ENCODE measurements at places on chromosomes 3 and 15.

DNA sequence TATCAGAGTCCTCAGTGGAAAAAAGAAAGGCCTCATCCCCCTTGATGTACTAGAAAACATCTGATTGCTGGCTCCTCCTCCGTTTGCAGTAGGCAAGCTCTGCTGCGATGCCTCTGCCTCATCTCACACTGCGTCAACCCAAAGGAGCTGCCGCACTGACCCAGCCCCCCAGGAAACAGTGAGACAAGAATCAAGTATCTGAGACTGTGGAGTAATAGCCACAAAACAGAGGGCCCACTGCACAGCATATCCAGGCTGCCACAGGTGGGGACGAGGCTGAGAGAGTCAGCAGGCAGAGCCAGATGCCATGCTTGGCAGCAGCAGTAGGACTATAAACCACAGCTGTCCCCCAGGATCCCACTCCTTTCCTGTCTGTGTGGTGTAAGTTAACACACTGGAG, 165.9 kb downstream of the STAC start:
- DNase-seq, result no peak

GRCh38 chr3:195761567-195762248, 40.9 kb downstream of the MUC20 start:
- DNase-seq, result no peak

GRCh38 chr15:62711691-62712454, 330.7 kb upstream of the TPM1 start:
- DNase-seq, result peak; percentile 13

- DNase-seq, result no peak
Observed at GRCh38 chr3:106913111-106913698, 464.0 kb upstream of the CCDC54 start.

DNA sequence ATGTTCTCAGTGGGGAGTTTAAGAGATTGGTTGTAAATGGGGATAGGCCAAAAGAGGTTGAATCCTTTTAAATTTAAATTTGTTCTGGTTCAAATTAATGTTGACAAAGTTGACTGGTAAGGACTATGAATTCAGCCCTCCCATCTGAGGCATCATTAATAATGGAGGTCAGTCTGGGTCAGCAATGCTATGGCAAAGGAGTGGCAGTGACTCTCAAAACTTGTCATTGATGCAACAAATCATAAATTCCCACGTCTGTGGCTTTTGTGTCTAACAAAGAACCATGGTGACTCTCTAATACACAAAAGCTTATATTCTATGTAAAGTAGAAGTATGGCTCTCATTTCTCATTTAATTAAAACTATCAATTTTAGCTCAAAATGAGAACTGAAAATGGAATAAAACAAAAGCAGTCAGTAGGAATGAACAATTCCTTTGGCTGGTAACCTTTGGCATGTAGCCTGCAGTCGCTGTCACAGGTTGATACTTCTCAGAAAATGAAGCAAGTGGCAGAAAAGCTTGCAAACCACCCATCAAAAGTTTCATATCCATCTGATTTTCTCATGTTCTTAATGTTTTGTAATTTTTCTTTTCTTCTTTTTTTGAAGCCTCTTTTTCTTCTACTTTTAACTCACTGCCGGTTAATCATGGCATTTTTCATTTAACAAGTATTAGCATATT, 12.2 kb upstream of the ZBED2 start:
- no peak for DNase-seq

DNA sequence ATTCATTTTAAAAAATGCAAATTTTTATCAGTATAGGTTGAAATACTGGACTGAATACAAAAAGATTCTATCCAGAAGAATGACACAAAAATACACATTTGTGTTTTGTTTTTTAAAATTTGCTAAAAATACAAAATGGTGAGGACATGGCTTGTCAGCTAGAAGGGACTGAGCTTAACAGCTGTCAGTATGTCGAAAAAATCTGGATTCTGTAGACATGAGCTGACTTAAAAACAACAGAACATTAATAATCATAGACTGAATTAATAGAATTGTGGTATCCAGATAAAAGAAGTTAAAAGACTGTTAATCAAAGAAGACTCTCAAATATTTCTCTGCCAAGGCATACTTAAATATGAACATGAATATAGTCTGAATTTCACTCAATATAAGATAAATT, 244.9 kb upstream of the CBLB start:
- DNase-seq, result no peak

DNA sequence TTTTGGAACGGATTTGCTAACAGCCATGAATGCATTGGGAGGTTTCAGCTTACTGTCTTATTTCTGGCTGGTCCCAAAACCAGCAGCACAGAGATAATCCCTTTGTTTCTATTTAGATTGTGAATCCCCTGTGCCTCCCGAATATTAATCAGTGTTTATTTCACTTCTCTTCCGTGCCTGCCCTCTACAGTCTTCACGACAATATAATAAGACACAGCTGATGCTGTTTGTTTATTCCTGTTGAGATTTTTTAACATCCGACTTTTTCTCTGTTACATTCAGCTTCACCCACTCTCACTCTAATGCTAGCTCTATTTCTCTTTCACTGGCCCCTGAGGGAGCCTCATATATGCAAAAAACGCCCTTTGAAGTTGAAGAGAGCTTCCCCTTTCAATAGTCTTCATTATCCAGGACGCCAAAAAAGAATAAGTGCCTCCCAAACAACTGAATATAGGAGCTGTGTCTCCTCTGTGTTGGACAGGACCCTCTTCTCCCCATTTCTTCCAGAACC, 995.3 kb downstream of the ROBO2 start:
- no peak for DNase-seq

Measured in HS-5 (cell line).